ENCODE measurements at places on chromosomes 6 and 20.

DNA sequence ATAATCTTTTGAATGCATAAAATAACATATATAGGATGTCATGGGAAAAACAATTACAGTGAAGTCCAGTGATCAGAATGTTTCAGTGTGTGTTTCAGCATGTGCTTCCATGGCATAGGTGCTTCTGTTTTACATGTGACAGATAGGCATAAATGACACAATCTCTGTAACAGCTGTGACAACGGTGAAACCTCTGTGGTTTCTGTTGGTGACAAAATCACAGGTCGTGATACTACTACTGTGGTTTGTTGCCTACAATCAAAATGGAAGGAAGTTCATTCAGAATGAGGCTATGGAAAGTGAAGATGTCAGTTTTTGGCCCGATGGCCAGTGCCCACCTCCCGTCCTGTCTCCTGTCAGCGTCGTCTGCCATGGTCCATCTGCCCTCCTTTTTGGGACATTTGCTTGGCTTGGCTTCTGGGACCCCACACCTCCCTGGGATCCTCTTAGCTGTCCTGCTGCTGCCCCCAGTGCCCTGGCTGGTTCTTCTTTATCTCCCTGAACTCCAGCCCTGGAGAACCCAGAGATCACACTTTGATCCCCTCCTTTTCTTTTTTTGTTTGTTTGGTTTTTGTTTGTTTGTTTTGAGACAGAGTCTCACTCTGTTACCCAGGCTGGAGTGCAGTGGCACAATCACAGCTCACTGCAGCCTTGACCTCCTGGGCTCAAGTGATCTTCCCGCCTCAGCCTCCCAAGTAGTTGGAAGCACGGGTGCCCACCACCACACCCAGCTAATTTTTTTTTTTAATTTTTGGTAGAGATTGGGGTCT lies 79.3 kb upstream of the NAA20 start:
- H3K4me3 ChIP-seq = no peak overlapping the region
- no peak for DNase-seq
- no peaks in the 10 kb centered on the region for H3K36me3 ChIP-seq
- H3K27me3 ChIP-seq = no peaks in the 10 kb centered on the region

DNA sequence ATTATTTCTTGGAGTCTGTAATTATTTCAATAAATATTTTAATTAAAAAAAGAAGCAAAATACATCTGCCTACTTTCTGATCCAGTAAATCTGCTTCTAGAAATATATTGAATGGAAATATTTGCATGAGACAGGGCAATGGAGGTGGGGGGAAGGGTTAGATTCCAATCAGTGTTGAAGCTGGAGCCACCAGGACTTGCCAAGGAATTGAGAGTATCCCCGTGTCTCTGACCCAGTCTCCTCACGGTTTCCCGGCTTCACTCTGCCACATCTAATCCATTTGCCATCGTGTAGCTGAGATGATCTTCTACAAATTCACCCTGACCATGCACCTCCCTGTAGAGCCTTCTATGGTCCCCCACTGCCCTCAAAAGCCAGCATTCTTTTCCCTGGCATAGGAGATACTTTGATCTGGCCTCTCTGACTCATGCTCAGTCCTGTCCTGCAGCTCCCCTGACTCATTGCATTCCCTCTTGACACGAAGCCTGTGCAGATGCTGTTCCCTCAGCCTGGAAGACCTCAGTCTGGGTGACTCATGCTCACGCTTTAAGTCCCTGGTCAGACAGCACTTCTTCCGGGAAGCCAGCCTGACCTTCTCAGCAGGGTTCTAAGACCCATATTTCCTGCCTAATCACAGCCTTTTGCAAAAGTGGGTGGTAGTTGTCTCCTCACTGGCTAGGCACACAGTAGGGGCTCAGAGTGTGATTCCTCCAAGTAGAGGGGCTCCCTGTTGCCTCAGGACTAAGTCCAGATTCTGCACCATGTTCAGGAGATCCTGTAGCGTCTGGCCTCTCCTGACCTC lies 23.0 kb upstream of the FKBP1A start:
- peaks cover 12% of the 10 kb centered on the region for H3K27me3 ChIP-seq
- H3K36me3 ChIP-seq = peaks cover 22% of the 10 kb centered on the region
- no peak overlapping the region for H3K27ac ChIP-seq
- H3K4me3 ChIP-seq = no peak overlapping the region

DNA sequence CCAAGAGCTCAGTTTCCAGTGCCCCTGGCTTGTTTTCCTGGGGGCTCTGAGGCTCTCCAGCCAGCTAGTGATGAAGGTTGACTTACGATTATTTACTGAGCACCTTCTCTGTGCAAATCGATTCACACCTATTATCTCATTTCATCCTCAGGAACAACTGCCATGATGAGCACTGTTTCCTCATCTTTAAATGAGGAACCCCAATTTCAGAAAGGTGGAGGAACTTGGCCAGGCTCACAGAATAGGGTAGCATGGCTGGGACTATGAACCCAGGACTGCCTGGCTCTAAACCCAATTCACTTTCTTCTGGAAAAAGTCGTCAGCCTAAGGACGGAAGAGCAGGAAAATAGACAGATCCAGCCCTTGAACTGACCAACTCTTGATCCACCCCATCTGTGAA lies 3.5 kb upstream of the BPI start:
- H3K36me3 ChIP-seq = no peaks in the 10 kb centered on the region
- no peak overlapping the region for H3K27ac ChIP-seq
- H3K4me1 ChIP-seq = peaks cover 11% of the 10 kb centered on the region
- H3K27me3 ChIP-seq = no peaks in the 10 kb centered on the region
- no peak overlapping the region for H3K4me3 ChIP-seq

- H3K27me3 ChIP-seq = no peaks in the 10 kb centered on the region
- DNase-seq = no peak
- peaks cover 8% of the 10 kb centered on the region for H3K36me3 ChIP-seq
- peaks cover 19% of the 10 kb centered on the region for H3K4me1 ChIP-seq
- H3K27ac ChIP-seq = peak overlapping the region; percentile 78
These were observed 54.3 kb downstream of the UBR2 start for GRCh38 chr6:42618105-42618504.

- H3K4me3 ChIP-seq = no peak overlapping the region
- H3K27ac ChIP-seq = no peak overlapping the region
- H3K4me1 ChIP-seq = peaks cover 30% of the 10 kb centered on the region
- H3K27me3 ChIP-seq = no peaks in the 10 kb centered on the region
- no peak for DNase-seq
These were observed 214.6 kb upstream of the CNR1 start for GRCh38 chr6:88380618-88381288.

GRCh38 chr20:59371431-59371830 lies 71.0 kb downstream of the EDN3 start:
- peaks cover 18% of the 10 kb centered on the region for H3K27me3 ChIP-seq
- no peak overlapping the region for H3K4me3 ChIP-seq
- H3K4me1 ChIP-seq = no peaks in the 10 kb centered on the region

GRCh38 chr20:64245746-64246595 lies 9.6 kb upstream of the PCMTD2 start:
- no peak for DNase-seq
- H3K36me3 ChIP-seq = no peaks in the 10 kb centered on the region
- H3K27ac ChIP-seq = no peak overlapping the region

DNA sequence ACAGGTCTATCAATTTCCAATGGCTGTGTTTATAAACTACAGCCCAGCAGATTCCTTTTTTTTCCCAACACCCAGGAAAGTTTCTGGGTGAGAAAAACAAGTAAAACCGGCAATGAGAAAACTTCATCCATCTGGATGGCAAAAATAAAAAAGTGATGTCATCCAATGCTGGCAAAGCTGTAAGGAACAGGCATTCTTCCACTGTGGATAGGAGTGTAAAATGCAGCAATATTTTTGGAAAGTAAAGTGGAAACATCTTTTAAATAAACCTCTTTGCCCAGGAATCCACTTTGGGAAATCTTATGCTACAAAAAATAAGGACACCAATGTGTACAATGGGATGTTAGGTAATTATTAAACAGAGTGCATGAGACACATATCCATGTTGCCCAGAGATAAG lies 102.1 kb upstream of the NT5E start:
- no peak overlapping the region for H3K4me3 ChIP-seq
- H3K27me3 ChIP-seq = no peaks in the 10 kb centered on the region
- DNase-seq = no peak
- H3K36me3 ChIP-seq = no peaks in the 10 kb centered on the region

DNA sequence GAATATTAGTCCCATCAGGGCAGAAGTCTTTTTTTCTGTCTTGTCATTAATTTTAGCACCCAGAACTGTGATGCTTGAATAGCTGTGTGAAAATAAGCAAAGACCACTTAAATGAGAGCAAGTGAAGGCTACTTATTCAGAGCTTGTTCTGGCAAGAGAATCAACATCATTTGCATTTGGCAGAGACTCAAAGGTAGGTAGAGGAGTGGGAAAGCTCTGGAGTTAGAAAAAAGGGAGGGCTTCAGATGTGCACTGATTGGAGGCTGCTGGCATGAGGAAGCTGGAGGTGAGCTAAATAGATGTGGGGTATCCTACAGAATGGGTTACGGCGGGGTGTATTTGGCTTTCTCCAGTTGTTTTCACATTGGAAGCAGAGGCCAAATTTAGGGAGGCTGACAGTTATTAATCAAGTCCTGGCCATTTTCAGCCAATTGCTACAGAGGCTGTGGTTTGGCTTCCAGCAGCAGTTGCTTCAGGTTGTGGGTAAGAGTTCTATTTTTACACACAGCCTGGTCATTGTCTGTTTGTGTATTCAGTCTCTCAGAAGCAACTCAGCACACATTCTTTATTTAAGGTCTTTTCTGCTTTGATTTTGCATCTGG lies 254.3 kb downstream of the BTBD3 start:
- H3K27me3 ChIP-seq = no peaks in the 10 kb centered on the region
- peaks cover 16% of the 10 kb centered on the region for H3K36me3 ChIP-seq
- H3K27ac ChIP-seq = no peak overlapping the region
- H3K4me1 ChIP-seq = peaks cover 20% of the 10 kb centered on the region
- no peak overlapping the region for H3K4me3 ChIP-seq
- DNase-seq = no peak

- H3K36me3 ChIP-seq = no peaks in the 10 kb centered on the region
- no peak overlapping the region for H3K4me3 ChIP-seq
- H3K4me1 ChIP-seq = peaks cover 18% of the 10 kb centered on the region
These were observed 44.5 kb upstream of the TULP1 start for GRCh38 chr6:35557239-35557638.

All from WTC11 (cell line).